Omental fat pad (tissue), 4 donors: ENCODE measurements at places on chromosomes 2 and 18.

GRCh38 chr2:30161929-30162706, 15.3 kb downstream of the YPEL5 start:
- DNase-seq, result no peak

DNA sequence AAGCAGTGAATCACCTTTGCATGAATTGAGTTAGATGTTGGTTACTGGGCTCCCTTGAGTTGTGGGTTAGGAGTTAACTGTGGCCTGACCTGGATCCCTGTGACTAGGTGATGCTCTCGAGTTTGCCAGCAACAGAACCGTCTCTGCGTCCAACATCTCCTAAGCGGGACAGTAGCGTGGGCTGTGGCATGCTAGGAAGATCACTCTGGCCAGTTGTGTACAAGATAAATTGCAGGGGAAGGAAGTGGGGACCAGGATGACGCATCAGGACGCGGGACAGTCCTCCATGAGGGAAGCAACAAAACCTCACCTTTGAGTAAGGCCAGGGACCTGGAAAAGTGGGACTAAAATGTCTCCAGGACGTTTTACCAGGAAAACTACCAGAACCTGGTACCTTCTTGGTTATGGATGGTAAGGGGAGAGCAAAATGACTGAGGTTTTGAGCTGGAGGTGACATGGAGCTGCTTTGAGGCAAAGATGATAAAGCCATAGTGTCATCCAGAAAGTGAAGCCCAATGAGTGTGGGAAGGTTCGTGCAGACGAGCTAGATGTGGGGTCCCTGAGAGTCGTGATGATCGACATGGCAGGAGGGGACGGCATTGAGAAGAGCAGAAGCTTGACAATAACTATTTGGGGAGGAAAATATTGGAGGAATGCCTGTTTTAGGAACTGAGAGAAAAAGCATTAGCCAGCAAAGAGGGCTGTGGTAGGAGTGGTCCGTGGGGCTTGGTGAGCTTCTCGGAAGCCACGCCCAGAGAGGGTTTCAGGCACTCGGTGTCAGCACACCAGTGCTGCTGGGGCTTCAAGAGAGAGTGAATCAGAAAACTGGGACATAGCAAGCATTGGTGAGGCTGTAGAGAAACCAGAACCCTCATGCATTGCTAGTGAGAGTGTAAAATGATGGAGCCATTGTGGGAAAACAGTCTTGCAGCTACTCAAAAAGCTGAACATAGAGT, 95.1 kb downstream of the SMAD7 start:
- no peak for DNase-seq

DNA sequence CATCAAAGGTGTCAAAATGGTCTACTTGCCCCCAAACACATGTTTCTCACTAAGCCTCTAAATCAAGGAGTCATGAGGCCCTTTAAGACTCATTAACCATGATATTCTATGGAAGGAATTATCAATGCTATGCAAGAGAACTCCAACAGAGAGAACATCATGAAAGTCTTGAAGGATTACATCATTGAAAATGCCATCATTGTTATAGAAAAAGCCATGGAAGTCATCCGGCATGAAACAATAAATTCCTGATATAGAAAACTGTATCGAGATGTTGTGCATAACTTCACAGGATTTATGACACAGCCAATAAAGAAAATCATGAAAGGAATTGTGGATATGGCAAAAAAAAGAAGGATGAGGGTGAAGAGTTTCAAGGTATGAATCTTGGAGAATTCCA, 1363.6 kb upstream of the CDH2 start:
- no peak for DNase-seq

DNA sequence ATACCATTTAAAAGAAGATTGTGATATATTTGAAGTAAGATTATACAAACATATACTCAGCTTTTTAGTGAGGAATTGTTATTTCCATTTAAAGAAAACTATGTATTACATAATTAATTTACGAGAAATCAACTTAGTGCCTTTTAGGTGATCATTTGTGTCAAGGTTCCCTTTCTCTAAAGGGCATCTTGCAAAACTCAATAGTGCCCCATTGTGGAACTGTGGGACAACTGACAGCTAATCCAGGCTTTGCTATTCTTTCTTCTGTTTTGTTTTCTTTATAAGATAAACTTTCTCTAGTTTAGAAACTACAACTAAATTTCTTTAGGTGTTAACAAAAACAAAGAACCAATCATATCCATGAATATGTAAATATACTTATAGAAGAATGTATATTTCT, 24.3 kb upstream of the VIT start:
- DNase-seq, result no peak

GRCh38 chr2:18435426-18436037, 124.9 kb downstream of the RDH14 start:
- no peak for DNase-seq

DNA sequence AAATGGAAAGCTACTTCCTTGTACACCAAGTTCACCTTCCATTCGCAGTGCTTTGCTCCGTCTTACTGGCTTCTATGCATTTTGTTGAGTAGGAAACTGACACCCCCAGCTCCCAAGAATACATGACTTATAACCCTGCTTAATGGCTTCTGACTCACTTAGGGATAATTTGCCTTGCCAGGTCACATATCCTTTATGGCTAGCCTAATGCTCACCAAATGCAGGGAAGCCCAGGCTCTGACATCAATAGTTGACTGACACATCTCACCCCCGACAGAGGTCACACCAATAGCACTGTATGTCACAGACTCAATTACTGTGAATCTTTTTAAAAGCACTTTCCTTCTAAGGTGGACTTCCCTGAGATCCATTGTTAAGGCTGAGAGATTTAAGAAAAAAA, 147.2 kb downstream of the DTNA start:
- no peak for DNase-seq

DNA sequence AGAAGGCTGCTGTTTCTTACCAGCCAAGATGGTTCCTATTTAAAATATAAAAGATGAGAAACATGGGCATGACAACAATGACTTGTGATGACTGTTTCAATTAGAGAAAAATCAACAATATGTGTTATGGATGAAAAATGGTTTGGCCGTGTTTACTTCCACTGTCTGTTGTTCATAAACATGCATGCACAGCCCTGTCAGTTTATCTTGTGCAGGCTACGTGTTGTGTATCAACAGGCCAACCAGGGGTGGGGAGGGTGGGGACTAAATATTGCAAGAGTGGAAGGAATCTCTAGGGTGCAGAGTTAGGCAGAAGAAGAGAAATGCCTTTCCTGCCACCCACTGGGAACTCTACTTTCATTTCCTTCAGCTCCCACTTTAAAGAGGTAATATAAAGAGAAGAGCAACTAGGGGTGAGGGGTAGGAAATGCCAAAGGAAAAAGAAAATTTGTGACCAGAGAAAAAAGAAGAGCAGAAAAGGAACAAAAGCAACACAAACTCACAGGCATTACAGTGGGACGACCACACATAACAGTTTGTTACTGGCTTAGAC, 116.8 kb upstream of the MEIS1 start:
- DNase-seq, result no peak

- DNase-seq, result no peak
Observed at GRCh38 chr2:218806346-218806978, 24.5 kb downstream of the CYP27A1 start.

DNA sequence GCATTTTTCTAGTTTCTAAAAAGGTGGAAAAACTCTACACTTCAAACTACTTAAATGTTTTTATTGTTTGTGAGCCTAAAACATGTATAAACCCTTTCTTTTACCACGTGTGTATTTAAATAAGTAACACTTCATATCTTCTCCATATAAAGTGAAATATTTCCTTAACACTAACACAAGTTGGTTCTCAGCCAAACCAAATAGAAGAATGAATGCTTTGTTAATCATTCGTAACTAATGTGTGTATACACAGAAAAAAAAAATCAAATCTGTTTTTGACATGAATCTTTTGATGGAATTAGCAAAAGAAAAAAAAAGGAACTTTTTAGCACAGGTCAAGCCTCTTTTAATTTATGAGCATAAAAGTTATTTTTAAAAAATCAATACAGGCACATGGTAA, 89.3 kb downstream of the EHBP1 start:
- no peak for DNase-seq

DNA sequence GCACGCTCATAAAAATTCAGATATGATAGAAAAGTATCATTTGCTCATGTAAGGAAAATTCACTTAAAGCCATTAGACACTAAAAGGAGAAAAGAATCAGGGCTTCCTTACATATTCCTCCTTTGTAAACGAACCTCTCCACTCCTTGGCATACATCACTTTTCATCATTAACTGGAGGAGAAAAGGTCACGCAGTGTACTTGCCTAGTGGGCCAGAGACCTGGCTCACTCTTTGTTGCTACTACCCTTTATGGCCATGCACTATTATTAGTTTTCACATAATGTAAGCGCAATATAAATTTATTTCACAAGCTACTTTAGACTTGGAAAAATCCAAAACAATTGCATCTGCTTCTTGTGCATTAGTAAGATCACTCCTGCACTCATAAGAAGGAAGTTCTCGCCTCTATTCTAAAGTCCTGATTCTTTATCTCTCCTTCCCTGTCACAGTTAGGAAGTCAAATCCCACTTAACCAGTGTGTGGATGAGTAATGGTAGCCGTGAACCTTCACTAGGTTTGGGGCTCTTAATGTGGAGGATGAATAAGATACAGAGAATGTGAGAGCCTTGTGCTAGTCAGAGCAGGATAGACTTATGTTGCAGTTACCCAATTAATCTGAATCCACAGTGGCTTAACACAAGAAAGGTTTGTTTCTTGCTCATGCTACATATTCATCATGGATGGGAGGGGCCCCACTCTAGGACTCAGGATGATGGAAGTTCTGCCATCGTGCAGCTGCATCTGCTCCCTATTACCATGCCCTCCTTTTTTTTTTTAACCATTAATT, 115.0 kb upstream of the GLS start:
- DNase-seq, result no peak

DNA sequence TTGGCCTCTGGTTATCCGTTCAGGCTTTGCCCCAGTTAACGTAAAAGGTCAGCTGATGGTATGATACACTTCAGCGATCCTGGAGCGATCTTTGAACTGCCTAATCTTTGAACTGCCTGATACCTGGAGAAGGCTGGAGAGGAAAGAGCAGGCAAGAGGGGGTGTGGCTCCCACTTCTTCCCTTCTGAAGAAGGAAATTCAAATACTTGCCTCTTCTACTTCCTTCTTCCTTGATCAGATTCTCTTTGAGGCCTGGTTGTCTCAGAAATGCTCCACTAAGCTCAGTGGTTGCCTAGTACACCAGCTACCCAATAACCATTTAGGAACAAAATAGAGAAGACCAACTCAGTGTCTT, 619 bp downstream of the GALM start:
- no peak for DNase-seq

- DNase-seq, result no peak
Observed at GRCh38 chr2:127000937-127001336, 102.2 kb downstream of the TEX51 start.

- no peak for DNase-seq
Observed at GRCh38 chr2:162676515-162676914, 162.1 kb downstream of the KCNH7 start.

DNA sequence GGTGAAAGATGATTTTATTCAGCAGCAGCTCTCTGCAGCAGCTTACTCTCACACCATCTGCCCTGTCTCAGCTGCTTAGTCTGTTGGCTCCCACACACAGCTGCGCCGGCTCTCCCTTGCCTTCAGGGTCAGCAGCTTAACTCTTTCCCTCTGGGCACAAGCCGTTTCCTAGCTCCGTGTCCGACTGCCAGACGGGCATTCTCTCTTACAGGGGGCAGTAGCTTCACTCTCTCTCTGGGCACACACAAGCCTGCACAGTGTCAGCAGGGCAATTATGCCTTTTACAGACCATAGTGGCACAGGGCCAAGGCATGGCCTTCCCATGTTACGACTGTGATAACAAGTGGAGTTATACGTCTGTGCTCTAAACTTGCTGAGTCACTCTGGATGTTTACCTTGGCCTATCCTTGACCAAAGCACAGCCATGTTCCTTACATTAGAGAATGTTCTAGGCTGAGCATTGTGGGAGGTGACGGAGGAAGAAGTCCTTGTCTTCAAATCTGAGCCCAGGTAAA, 31.7 kb downstream of the PCARE start:
- no peak for DNase-seq

DNA sequence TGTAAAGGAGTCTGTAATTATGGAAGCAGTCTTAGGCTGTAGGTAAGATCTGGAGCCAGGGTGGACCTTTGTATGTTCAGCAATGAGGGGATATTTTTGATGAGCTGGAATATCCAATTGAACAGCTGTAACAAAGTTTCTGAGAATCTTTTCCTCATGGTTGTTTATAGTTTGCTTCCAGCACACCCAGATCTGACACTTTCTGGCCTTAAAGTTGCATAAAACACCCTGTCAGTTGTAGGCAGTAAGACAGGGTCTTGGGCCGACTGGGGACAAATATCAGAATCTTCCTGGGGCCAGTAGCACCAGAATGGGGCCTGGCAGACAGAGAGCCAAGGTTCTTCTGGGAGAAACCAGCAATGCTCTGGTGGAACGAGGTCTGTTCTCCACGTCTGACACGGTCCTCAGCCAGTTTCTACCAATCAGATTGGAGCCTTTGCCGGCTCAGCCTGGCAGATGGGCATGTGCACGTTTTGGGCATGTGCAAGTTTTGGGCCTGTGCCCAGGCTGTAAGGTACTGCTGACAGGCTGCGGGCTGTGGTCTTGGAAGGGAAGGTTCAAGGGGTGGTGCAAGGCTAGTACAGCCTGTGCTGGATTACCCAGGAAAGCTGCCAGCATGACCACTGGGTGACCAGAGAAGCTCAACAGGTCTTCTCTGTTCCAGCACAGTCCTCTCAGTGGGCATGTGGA, 89.8 kb downstream of the PRKCE start:
- no peak for DNase-seq

GRCh38 chr2:11813951-11814350, 67.5 kb downstream of the LPIN1 start:
- no peak for DNase-seq

DNA sequence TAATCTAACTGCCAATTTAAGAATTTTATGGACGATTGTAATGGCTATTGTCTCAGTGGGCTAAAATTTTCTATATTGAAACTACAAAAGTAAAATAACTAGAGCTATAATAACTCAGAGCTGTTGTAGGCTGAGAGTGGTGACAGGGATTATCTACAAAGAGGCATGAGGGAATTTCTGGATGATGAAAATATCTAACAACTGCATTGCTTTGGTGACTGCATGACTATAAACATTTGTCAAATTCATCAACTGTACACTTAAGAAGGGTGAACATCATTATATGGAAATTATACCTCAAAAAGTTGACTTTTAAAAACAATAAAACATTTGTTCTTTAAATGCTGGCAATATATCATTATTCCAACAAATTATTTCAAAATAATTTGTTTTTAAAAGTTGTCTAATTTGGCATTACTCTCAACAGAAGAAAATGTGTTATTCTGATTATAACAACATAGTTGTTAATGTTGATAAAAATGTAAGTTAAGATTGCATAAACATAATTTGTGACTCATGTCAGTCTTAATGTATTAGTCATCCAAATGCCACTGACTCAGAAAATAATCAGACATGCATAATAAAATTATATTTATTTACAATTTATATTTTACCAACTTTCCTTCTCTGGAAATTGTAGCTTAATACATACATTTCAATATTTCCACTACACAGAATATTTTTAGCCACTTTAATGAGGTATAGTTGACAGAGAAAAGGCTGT, 865.1 kb upstream of the VRK2 start:
- DNase-seq, result no peak

- no peak for DNase-seq
Observed at GRCh38 chr2:55102056-55102812, 52.0 kb upstream of the RTN4 start.

GRCh38 chr18:9868857-9869714, 16.7 kb upstream of the TXNDC2 start:
- DNase-seq, result no peak

- no peak for DNase-seq
Observed at GRCh38 chr2:219174801-219175200, 1.9 kb downstream of the CNPPD1 start.

- DNase-seq, result no peak
Observed at GRCh38 chr18:53254265-53254664, 914.3 kb downstream of the DCC start.
